ENCODE measurements at places on chromosomes 4 and X.

DNA sequence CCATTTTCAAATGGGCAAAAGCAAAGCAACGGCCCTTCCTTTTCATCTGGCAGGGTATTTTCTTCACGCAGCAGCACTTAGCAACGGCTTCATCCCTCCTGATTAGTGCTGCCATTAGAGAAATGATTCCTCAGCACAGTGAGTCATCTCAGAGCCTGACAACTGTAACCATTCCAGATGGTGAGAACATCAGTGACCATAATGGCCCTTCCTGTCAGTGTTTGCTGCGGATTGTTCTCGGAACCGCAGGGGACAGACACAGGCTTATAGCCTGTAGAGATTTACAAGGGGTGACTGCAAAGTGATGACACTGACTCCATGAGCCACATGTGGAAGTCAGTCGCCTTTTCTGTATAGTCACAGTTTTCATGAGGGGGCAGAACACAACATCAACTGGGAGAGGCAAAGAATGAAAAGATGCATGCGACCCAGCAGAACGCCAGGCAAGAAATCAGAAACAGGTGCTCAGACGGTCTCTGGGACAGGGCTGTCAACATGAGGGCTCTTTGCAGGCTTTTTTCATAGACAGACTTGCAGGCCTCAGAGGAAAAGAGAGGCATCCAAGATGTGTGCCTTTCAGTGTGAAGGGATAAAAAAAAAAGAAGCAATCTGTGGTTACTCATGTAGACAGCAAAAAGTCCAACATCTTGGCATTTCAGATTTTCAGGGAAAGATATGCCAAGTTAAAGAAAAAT lies 69.9 kb upstream of the FBXW7 start:
- DNase-seq: no peak

GRCh38 chr4:152640058-152640921 lies 39.5 kb downstream of the TMEM154 start:
- DNase-seq: no peak

- DNase-seq: no peak
Measured at GRCh38 chr4:8312976-8313375, 43.4 kb downstream of the HTRA3 start.

- DNase-seq: no peak
Measured at GRCh38 chr4:42326040-42326439, 71.2 kb upstream of the SHISA3 start.

DNA sequence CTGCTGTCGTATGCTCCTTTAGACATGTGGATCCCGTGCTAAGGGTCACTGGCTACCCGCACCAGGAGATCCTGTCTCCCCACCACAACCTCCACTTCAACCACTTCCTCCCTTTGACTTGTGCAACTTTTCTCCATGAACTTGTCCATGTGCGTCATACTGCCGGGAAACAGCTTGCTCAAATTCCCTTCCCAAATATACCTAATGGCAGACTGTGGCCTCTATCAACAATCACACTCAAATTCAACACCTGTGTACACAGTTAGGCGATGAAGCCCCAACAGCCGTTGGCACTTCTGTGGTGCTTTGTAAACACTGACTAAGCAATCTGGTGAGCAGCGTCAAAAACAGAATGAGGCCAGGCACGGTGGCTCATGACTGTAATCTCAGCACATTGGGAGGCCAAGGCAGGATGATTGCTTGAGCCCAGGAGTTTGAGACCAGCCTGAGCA lies 49.5 kb downstream of the CD99L2 start:
- no peak for DNase-seq

DNA sequence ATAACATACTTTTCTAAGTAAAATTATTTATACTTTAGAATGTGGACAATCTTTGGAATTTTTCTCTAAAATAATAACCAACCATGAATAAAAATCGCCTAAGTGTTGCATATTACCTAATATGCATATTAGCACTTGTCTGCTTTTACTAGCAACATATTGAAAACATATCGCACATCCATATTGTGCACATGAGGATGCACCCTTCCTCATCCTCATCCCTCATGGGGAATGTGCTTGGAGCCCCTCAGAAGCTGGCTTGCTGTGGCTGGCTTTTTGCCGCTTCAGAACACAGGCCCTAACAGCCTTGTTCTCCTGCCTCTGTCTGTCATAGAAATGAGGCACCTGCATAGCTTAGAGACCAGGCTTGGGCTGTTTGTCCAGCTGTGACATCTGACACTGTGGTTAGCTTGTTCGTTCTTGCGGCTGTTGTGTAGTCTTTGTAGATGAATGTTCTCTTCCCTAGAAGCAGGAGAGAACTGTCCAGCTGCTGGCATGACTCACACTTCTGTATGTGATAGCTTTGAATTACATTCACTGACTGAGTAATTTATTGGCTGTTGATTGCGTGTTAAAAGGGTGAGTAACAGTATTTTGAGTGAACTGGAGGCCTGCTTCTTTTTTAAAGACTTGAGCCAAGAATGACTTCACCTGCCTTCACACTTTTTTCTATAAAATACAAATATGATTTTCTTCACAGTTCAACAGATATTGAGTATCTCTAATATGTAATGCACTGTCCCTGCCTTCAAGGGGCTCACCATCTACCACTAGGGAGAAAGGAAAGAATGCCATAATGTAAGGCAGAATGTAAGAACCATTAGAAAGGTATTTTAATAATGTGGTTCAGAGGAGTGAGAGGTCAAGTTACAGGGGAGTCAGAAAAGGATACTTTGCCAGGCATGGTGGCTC lies 81.9 kb downstream of the HMGB2 start:
- DNase-seq: no peak

- DNase-seq: no peak
Measured at GRCh38 chrX:135973025-135973547, 702 bp downstream of the MMGT1 start.

- no peak for DNase-seq
Measured at GRCh38 chr4:10036807-10037342, 15.6 kb upstream of the SLC2A9 start.

GRCh38 chrX:154779261-154779660 lies 16.6 kb downstream of the DKC1 start:
- no peak for DNase-seq

GRCh38 chr4:53635697-53636483 lies 44.6 kb upstream of the LNX1 start:
- no peak for DNase-seq
